Thyroid gland (tissue), 4 donors: ENCODE measurements at places on chromosomes 11 and 22.

GRCh38 chr11:33405834-33406602 is 148.8 kb downstream of the HIPK3 start:
- no peak for DNase-seq

DNA sequence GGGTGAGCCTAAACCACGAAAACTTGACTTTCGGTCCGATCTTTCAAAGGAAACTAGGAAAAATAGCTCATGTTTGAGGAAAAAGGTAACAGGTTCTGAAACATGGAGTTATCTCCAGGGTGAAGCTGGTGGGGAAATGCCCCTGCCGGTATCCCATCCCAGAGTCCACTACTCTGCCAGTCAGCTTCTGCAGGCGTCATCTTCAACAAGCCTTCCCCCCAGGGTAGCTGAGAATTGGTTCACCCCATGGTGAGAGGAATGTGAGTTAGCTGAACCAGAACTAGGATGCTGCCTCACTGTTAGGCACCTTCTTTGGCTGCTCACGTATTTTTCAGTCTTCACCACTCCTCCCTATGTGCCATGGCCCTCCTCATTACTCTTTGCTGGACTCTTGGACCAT is 1.1 kb downstream of the GVQW3 start:
- DNase-seq, result no peak

DNA sequence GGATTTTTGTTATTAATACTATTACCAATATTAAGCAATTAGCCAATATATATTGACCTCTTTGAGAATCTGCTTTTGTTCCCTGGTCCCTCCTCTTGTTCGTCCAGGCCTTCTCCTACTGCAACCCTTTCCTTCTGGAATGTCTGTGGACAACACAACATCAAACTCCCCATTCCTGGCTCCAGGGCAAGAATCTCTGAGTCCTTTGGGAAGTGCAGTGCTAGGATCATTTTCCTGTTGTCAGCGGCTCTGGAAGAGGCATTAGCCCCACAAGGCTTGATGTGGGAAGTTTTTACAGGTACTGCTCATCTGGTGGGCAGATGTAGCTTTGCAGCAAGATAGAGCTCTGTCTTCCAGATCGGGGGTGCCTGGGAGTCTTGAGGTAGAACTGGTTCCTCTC is 74.3 kb downstream of the RPUSD4 start:
- no peak for DNase-seq

- DNase-seq, result no peak
These were observed 107.0 kb downstream of the WNT7B start for GRCh38 chr22:45870011-45870410.

DNA sequence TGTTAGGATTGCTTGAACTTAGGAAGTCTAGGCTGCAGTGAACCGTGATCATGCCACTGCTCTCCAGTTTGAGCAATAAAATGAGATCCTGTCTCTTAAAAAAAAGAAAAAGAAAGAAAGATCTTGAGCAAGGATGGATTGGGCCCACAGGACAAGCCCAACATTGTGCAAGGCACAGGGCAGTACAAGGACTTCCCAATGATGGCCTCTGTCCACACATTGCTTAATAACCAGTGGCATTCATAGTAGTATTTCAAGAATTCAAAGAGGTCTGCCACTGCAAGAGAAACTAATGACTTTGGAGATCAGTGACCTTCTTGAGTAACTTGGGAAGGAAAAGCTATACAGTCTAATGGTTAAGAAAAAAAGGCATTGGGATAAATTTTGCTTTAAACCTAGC is 44.6 kb downstream of the SEZ6L start:
- no peak for DNase-seq

GRCh38 chr11:37946155-37946766 is 1348.2 kb upstream of the RAG2 start:
- peak; percentile 18 for DNase-seq

DNA sequence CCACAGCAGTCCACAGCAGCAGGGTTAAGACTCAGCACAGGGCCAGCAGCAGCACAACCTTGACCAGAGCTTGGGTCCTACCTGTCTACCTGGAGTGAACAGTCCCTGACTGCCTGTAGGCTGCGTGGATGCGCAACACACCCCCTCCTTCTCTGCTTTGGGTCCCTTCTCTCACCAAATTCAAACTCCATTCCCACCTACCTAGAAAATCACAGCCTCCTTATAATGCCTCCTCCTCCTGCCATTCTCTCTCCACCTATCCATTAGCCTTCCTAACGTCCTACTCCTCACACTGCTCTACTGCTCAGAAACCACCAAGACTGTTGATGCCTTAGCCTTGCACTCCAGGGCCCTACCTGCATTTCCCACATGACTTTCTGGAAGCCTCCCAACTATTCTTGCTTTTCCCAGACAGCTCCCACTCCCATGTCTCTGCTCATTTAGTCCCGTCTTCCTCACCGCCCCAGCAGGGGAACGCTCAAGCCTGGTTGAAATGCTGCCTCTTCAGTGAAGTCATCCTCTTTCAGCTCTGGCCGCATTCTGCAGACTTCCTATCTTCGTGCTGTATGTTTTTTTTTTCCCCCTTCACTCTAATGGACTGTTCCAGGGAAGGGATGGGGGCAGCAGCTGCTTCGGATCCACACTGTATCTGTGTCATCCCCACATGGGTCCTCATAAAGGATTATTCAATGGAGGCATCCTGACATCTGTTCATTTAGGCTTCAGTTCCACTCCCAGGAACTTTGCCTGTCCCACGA is 3.3 kb downstream of the IL18BP start:
- no peak for DNase-seq
